ENCODE measurements at places on chromosomes 3 and 15.

GRCh38 chr15:67943475-67943874 lies 103.6 kb upstream of the RNU6-1 start:
- no peak for DNase-seq

GRCh38 chr3:52391096-52391495 lies 53.8 kb downstream of the SEMA3G start:
- no peak for DNase-seq

DNA sequence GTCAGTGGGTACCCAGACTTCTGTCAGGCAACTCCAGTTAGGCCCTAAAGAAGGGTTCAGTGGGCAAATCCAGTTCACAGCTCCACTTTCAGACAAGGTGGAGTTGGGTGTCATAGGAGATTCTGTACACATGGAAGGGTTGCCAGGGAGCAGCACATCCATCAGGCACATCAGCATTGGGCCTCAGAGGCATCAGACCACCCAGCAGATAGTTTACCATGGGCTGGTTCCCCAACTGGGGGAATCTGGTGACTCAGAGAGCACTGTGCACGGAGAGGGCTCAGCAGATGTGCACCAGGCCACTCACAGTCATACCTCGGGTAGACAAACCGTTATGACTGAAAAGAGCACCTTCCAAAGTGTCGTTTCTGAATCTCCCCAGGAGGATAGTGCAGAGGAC lies 27.2 kb downstream of the SYNM start:
- DNase-seq: no peak

DNA sequence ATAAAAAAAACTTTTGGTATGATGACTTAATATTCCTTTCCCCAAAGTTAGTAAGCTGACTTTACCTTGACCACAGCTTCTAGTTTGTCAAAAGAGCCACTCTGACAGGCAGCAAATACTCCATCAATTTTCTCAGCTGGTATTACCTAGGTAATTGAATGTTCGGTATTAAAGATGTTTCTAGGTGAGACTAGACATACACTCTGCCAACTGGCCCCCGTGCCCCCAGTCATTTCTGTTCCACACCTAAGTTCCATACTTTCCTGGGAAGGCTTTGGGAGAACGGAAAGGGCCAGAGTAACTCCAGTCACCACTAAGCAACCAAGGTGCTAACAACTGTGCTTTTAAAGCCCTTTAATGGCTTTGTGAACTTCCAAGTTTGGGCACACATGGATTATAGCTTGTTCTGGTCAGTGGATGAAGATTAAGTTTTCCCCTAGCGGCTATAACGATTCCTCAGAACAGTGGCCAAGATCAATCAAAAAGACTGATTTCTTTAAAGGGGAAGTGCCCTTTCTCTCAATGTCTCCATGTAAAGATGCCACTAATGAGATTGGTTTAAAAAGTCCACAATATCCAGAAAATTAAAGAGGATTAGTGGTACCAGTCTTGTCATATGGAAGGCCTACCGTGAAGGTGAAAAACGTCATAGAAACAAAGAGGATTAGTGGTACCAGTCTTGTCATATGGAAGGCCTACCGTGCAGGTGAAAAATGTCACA lies 7.0 kb downstream of the EIF4A2 start:
- DNase-seq: no peak

DNA sequence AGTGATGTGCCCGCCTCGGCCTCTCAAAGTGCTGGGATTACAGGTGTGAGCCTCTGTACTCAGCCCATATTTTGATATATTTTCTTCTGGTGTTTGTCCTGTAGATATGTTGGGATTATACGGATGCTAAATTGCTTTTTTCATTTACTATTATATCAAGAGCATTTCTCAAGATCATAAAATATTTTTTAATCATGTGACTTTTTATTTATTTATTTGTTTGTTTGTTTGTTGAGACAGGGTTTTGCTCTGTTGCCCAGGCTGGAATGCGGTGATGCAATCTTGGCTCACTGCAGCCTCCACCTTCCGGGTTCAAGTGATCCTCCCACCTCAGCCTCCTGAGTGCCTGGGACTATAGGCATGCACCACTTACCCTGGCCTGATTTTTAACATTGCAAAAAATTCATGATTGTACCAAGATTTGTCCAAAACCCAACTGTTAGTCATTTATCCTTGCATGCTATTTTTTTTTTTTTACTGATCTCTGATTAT lies 2.7 kb upstream of the PXK start:
- no peak for DNase-seq

- DNase-seq: no peak
Measured at GRCh38 chr15:33678602-33679001, 289.7 kb upstream of the CHRM5 start.

DNA sequence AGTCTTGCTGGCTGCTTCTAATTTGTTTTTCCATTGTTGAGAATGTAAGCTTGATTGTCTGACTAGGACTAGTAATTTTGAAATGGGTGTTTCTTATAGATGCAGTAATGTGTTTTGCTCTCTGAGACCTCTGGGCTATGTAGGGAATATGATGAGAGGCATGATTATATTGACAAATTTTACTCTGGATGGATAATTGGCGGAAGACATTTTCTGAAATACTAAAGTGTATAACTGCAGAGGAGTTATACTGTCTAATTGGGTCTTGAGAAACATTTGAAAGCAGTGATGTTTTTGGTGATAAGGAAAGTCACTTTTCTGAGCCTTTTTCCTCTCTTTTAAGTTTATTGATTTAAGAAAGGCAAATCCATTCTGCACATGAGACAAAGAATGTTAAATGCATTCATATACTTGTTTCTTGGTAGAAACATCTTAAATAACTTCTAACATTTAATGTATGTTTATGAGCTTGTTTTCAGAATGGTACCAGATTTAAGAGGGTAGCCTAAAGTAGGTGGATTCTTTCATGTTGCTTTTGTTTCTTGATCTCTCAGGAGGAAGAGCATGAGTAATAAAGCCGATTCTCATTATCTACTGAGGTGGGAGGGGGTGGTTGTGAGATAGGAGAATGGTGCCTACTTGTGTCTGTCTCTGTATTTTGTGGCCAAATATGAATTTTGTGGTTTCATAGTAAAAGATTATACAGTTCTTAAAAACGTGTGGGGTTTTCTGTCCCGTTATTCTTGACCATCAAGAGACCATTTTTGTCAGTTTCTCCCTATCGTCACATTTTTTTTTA lies 2.0 kb downstream of the ATP2C1 start:
- no peak for DNase-seq

DNA sequence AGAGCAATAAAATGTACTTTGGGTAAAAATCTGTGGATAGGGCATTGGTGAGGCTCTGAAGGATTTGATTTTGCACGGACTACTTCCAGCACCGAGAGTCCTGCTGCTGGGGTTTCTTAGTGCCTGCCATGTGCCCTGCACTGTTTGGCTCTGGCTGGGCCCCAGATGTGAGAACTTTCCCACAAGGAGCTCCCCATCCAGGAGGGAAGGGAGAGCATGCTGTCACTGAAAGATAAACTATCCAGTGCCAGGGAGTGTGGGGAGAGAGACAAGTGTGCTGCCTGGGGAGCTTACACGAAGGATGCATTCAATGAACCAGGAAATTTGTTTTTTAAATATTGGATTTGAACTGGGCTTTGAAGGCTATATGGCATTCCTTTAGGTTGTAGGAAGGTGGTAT lies 30.2 kb downstream of the LPP start:
- no peak for DNase-seq

DNA sequence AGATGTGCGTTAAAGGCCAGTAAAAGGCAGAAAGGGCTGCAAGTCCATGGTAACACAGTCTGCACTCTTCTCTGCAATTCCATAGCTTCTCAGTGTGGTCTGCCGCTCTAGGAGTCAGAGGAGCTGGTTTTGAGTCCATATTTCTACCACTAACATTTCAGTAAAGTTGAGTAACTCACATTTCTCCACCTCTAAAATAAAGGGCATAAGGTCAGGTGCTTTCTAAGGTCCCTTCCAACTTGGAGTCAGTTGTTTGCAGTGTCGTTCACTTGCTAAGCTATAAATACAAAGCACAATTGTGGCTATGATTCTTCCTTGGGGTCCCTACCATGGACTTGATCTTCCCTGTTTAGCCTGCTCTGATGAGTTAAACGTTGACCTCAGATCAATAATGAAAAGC lies 171.1 kb downstream of the P3H2 start:
- DNase-seq: no peak

DNA sequence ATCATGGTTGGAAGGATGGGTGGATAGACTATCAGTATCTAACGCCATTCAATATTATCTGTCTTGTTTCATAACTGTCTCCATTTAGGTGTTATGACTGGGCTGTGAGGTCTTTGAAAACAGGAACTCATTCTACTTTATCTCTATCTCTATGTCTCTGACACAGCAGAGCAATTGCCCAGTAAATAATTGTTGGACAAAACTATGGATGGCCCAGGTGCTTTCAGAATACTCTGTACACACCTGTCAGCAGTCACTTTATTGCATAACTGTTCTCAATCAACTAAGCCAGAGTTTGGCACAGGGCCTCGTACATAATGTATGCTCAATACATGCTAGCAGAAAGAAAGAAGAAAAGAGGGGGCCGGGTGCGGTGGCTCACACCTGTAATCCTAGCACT lies 210.3 kb downstream of the OPA1 start:
- no peak for DNase-seq

DNA sequence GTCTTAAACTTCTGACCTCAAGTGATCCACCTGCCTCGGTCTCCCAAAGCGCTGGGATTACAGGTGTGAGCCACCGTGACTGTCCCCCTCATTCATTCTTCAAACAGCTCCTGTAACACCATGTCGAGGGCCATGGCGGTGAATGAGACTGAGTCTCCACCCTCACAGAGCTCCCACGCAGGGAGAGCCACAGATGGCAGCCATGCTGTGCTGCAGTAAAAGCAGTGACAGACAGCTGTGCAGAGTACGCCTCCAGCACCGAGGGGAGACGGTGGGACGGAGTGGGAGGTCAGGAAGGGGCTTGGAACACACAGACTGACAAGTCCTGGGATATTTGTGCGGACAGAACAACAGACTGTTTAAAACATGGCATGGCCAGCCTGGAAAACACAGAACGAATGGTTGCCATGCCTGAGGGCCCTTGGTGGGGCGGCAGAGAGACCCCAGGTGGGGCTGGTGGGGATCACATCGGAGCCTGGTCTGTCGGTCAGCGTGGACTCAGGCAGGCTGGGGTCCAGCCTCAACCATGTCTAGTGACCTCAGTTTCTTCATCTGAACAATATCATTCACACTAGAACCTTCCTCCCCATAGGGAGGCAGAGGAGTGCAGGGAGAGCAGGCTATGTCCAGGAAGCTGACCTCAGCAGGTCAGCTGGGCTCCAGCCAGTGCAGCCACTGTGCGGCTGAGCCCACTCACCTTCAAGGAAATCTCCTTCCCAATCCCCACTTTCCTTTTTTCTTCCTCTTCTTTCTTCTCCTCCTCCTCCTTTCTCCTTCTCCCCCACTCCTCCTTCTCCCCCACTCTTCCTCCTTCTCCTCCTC lies 20.6 kb upstream of the LCTL start:
- DNase-seq: no peak

- DNase-seq: no peak
Measured at GRCh38 chr3:36416599-36416998, 36.3 kb downstream of the STAC start.

- no peak for DNase-seq
Measured at GRCh38 chr3:13083898-13084297, 10.7 kb upstream of the IQSEC1 start.

DNA sequence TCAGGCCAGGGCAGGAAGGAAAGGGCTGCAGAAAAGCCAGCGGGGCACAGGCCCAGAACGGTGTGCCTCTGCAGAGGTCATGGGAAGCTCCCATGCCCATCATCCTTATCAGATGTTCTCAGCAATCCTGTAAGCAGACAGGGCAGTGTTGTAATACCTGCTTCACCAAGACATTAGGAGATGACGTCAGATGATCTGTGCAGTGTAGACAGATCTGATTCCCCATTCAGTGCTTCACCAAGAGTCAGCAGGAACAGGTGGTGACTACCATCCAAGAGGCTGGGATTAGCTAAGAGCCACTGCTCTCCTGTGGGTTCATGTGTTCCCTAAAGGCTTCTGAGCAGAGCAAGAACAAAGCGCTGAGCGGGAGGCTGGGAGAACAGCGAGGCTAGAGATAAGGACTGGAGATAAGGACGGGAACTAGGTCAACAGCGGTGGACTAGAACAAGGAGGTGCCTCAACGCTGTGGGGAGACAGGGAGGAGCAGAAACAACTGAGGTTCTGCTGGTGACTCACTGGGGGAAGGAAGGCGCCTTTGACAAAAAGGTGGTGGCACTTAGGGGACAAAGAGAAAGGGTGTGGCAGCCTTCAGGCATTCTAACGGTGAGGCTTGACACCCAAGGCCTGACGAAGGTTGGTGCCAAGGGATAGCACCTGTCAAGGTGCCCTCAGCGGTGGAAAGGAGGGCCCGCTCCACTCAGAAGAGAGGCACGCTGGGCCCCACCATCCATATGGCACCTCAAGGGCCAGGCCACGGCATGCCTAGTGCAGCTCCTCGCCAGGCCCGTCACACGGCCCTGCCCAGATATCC lies 28.4 kb downstream of the CCDC12 start:
- no peak for DNase-seq

GRCh38 chr3:23372285-23372684 lies 169.2 kb downstream of the UBE2E2 start:
- DNase-seq: no peak

DNA sequence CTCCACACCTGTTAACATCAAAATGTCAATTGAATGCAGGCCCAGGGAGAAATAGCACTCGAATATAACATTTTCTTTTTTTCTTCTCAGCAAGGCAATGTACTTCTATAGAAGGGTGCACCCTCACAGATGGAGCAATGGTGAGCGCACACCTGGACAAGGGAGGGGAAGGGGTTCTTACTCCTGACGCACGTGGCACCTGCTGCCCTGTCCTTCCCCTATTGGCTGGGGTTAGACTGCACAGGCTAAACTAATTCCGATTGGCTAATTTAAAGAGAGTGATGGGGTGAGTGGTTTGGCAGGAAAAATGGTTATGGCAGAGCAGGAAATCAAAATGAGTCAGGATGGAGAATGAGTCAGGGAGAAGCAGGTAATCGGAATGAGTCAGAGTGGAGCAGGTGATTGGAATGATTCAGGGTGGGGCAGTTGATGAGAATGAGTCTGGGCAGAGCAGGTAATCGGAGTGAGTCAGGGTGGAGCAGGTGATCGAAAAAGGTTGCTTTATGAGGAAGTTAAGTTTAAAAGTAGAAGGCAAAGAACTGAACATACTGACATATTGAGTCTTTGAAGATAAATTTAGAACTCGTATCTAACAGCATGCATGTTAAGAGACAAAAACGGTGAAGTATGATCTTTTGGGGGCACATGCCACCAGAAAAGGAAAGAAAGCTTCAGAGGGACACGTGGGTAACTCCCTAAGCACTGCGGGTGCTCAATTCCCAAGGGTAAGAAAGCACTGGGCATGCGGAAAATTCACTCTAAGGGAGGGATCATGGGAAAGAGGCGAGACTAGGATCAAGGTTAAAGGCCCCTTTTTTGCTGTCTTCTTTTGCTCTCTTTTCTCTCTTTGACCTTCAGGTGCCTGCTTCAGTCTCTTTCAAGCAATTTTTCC lies 72.9 kb upstream of the GALNT15 start:
- DNase-seq: no peak

- DNase-seq: no peak
Measured at GRCh38 chr3:14525685-14526631, 14.2 kb downstream of the GRIP2 start.
